ENCODE measurements at places on chromosomes 3 and 15.

GRCh38 chr3:52130966-52131622, 23.1 kb downstream of the POC1A start:
- DNase-seq = no peak

DNA sequence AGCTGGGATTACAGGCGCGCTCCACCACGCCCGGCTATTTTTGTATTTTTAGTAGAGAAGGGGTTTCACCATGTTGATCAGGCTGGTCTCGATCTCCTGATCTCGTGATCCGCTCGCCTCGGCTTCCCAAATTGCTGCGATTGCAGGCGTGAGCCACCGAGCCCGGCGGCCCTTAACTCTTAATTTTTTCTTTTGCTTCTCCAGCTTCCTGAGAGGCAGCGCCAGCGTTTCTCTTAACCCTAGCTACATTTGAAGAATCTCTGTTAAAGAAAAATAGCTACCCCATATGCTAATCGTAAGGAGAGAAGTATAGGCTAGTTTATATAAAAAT, 465 bp upstream of the GK5 start:
- DNase-seq = no peak

DNA sequence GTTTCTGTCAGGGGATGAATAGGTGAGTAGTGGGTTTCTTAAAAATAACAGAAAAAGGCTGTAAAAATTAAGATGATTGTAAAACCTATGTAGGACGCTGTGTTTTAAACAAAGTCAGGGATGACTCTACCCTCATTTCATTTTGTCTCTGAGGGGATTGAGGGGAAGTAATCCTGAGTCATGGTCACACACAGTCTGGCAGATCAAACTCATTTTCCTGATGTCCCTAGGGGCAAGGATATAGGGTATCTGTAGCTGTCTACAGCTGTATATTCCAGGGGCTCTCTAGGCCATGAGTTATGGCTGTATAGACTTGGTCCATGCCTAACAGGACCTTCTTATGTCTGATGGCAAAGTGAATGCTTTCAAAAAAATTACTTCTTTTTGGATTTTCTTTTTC, 421.1 kb downstream of the PDCD6IP start:
- no peak for DNase-seq

DNA sequence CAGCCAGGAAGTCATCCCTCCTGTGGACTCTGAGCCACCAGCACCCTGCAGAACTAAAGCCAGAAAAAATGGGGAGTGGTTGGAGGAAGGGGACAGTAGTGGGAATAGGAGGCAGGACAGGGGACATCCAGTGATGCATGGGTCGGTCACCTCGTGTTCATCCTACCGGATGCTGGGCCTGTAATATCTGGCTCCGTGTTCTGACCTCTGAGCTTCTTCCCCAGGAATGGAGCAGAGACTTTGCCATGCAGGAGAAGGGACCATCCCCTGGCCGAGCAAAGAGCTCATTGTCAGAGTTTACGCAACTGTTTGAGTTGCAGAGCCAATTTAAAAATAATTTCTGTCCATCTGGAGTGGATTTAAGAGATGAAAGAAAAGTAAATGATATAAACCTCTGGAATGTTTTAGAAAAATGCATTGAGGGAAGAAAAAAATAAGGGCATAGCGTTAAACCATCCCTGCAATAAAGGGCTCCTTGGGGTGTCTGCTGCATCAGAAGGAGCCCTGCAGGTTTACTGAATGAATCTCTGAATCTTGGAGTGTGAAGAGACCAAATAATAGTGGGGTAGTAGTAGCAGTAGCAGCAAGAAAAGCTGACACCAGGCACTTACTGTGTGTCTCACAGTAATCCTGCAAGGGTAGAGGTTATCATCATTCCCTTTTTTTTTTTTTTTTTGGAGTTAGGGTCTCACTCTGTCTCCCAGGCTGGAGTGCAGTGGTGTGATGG, 70.9 kb downstream of the AAGAB start:
- no peak for DNase-seq

GRCh38 chr3:193977622-193978021, 158.3 kb upstream of the HES1 start:
- DNase-seq = no peak

- DNase-seq = no peak
Measured at GRCh38 chr3:53657651-53658050, 163.2 kb downstream of the CACNA1D start.

DNA sequence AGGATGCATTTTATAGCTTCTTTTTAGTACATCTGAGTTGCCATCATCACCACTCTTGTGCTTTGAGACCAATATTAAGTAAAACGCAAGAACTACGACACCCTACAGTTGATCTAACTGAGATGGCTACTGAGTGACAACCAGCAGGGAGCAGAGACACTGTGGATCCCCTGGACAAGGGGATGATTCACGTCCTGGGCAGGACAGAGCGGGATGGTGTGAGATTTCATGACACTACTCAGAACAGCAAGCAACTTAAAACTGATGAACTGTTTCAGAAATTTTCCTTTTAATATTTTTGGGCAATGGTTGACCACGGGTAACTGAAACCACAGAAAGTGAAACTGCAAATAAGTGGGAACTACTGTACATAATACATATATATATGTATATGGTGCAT, 299.2 kb downstream of the ADAMTS17 start:
- DNase-seq = no peak
